ENCODE measurements at places on chromosomes 3 and 15.

DNA sequence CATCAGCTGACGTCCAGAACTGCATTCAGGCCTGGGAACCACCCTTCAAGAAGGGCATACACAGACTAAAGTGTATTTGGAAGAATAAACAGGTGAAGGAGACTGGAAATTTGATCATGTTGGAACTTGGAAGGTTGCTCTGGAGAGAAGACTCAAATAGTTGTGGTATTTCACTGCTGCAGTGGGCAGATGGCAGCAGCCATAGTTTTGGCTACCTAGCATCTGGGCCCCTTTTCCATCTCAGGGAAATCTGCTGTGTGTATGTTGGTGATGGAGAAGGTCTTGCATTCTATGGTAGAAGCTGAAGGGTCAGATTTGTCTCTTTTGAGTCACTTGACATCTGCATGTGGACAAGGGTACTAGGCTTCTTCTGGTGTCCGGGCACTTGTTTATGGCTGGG lies 114.4 kb upstream of the FGF7 start:
- DNase-seq: no peak

DNA sequence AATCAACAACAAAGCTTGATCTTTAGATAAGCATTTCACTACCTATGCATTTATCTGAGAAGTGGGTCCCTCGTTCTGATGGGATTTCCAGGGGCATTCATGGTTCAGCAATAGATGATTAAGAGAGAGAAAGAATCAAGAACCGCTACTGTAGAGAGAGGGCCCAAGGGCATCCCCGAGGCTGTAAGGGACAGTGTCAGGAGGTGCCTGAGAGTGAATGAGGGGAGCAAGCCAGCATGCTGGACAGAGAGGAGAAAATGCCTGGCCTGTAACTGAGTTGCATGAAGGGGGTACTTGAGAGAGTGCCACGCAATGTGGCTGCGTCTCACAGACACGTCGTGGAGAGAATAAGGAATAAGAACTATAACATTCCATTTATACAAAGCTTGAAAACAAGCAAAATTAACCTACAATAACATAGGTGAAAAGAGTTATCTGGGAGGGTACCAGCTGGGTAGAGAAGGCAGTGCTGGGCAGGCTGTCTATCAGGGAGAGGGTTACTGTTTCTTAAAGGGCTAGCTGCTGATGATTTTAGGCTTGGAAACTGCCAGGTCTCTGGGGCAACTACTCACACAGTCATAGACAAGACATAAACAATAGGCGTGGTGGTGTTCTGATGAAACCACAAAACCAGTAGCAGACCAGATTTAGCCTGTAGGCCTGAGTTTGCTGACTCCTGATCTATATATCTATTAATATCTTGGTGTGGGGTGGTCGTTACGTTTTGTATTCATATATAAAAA lies 374.6 kb upstream of the CFAP20DC start:
- DNase-seq: no peak

DNA sequence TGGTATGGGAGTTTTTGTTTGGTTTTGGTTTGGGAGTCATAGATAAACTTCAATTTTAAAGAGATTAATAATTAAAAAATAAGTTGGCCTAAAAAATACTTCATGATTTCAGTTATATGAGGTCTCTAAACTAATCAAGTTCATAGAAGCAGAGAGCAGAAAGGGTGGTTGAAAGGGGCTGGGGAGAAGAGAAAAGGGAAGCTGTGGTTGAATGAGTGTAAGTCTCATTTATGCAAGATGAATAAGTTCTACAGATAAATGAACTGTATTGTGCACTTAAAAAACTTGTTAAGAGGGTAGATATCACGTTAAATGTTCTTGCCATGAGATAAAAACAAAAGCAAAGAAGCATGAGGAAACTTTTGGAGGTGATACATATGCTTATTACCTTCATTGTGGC lies 188.7 kb downstream of the NSUN3 start:
- DNase-seq: no peak

DNA sequence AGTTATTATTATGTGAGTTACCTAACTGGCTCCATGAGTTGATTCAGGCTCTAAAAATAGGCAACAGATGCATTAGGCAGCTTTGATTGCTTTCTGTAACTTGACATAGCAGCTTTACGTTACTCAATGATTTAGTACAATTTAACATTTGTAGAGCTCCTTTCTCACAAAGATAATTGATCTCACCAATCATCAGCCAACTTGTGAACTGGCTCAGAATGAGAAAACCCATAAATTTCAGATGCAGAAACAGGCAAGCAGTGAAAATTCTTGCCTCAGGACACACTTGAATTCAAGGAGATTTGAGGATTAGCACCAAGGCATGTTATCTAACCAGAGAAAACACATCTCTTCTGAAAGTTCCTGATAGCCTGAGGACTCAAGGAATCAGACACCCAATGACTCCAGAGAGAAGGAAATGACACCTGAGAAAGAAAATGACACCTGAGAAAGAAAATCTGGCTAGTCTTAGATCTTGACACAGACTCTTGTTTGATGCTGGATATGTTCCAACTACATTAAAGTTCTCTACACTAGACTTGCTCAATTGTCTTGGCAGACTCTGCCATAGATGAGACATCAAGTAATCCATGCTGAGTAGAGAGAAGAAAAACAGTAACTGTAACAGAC lies 315.1 kb upstream of the CBLB start:
- no peak for DNase-seq

GRCh38 chr3:28637742-28638141 lies 289.1 kb upstream of the AZI2 start:
- no peak for DNase-seq

DNA sequence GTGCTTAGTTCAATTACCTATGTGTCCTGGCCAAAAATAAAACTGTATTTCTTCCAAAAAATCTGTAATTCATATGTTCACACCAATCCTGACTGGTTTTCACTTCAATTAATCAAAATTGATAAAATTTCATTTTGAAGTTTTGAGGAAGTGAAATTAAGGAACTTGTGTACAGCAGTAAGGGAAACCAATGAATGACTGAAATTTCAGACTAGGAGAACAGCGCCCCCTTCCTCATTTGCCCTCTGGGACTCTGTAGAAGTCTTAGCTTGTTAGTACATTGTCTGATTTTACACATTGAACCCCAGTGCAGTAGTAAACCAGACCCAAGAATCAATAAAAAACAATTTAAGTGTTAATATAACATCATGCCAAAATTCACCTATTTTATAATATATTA lies 495.3 kb upstream of the AGTR1 start:
- DNase-seq: no peak

- no peak for DNase-seq
Measured at GRCh38 chr3:180085122-180085710, 48.5 kb upstream of the PEX5L start.

- no peak for DNase-seq
Measured at GRCh38 chr3:141429371-141430035, 57.3 kb upstream of the RASA2 start.

DNA sequence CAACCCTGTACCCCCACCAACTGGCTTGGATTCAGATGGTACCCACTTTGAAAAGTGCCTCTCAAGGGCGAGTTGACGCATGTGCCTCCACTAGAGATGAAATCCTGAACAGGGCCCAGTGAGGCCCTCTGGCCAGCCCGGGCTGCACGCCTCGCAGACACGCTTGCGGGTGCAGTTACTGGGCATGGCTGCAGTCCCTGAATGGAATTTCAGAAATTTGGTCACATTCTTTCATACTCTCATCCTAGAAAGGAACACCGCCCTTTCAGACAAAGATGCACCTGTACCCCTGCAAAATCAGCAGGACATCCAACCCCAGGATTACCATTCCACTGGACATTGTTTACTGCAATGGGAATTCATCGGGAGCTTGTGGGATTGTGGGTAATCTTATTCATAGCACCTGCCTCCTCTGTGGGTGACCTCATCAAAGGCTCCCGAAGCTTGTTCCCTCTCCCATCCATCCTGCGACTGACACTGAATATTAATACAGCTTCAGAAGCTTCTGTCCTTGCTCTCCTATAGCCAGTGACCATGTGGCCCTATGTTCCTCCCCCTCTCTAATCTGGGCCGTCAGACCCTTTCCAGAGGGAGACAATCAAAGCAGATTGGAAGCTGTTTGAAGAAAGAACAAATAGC lies 42.5 kb upstream of the TPM1 start:
- DNase-seq: no peak

- DNase-seq: no peak
Measured at GRCh38 chr3:65996589-65996988, 42.1 kb downstream of the MAGI1 start.

- DNase-seq: no peak
Measured at GRCh38 chr3:187025656-187026316, 95.5 kb downstream of the ST6GAL1 start.
